ENCODE measurements at places on chromosomes 4 and X.

- DNase-seq = no peak
These were observed 9.1 kb upstream of the TBC1D1 start for GRCh38 chr4:37881811-37882210.

DNA sequence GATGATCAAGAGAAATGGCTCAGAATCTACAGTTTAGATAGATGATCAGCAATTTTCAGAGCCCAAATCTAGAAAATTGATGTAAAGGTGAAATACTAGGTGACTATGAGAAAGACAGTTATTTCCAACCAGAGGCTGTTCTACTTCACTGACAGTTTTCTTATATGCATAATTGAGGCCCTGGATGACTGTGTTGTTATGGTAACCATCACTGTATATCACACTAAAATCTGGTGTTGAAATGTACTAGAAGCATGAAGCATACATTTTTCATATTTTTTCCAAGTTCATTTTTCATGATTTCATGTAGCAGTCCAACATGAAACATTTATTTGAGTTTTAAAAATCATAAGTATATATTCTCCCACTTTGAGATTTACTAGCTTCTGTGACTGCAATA lies 87.4 kb downstream of the ATXN3L start:
- no peak for DNase-seq

DNA sequence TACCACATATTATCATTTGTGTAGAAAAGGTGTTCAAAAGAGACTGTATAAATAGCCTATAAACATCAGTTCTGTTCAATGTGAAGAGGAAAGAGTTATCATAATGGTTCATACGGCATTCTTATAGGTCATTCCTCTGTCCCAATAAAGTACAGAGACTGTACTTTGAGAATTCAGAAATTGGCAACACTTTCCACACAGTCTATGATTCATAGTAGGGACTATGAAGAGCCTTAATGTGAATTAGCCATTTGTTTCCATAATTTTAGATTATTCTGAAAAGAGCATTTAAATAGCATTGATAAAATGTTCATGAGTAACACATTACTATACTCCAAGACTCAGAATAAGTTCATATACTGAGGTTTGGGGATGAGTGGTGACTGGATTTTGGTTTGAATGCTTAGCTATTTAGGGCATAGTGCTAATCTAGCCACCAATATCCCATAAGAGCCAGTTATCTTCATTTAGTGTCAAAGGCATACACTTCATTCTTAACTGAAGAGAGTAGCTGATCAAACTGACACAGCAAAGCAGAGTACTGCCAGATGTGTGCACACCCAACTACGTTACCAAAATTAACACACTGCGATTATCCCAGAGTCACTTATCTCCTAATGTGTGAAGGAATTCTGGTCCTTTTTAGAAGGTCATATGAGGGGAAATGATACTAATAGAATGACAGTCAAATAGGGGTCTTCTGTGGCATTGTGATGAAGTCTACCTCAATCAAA lies 10.2 kb downstream of the ANK2 start:
- DNase-seq = no peak

GRCh38 chr4:173498771-173499170 lies 31.3 kb downstream of the HAND2 start:
- no peak for DNase-seq

DNA sequence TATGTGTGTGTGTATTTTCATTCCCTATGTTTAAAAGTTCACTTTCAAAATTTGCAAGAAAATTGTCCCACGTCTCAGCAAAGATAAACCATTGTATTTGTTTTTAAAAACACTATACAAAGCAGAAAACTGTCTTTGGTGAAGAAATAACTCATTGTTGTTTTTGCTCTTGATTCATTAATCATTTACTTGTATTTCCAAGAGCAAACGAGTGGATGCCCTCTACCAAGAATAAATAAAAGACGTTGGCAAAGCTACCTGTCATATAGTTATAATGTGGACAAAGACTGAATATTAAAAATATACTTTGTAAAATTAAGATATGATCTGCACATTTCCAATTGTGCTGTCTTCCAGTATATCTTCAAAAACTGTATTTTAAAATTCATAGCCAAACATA lies 210.9 kb upstream of the NDST3 start:
- DNase-seq = no peak
